Stimulated activated CD8-positive, alpha-beta memory T cell treated with anti-CD3 and anti-CD28 coated beads, Interleukin-15, amount 100 ng/mL, for 1 hour (primary cell): ENCODE measurements at places on chromosomes 5 and 9.

DNA sequence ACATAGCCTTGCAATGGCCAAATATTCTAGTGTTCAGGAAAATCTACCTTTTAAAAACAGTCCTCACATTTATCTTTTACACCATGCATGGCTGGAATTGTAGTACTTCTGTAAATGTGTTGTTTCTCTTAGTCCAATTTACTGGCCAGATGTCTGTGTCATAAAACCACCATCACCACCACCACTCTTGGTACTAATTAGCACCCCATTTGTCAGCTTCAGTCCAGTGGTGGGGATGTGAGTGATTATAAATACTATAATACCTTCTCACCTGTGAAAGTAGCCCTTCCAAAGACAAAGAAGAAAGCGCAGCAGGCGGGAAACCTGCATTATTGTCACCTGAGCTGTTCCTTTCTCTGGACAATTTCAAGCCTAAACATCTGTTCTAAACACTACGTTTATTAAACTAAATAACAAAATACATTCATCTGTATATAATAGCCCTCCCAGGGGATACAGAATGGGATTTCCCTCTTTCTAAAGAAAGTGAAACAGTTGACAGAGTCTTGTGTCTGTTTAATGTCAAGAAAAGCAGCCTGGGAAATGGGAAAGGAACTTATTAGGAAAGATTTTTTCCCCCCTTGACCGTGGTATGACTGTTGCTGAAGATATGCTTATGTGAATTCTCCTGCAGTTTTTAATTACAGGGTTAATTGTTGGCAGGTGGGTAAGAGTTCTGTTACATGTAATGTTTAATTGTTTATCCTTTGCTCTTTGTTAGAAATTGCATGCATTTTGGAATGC, 144.5 kb upstream of the NUDT12 start:
- DNase-seq: no peak

DNA sequence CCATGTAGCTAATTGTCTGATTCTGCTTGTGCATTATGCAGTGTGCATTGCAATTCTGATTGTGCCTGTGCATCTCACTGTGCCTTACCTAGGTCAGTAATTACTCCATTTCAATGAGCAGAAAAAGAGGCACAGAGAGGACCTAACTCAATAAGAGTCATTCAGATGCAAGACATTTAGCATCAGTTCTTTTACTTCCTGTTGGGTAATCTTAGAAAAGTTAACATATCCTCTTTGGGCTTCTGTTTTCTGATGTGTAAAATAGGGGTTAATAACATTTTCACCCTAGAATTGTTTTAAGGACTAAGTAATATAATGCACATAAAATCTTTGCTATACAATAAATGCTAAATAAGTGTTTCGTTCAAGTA, 7.0 kb upstream of the DCTN4 start:
- DNase-seq: no peak

GRCh38 chr5:106195679-106196474, 1474.9 kb downstream of the EFNA5 start:
- no peak for DNase-seq

- DNase-seq: no peak
These were observed 292.1 kb upstream of the ELAVL2 start for GRCh38 chr9:24118190-24118589.

- DNase-seq: no peak
These were observed 206.5 kb downstream of the PAX5 start for GRCh38 chr9:36827593-36827992.

GRCh38 chr5:123787635-123788034, 275.7 kb downstream of the CSNK1G3 start:
- DNase-seq: no peak

- DNase-seq: no peak
These were observed 7.6 kb upstream of the ASS1 start for GRCh38 chr9:130437011-130437789.
